IMR-90 (cell line): ENCODE measurements at places on chromosomes 16 and 17.

GRCh38 chr16:63066552-63066951 lies 1030.3 kb upstream of the CDH8 start:
- no peaks in the 10 kb centered on the region for H3K4me1 ChIP-seq
- H3K36me3 ChIP-seq = no peaks in the 10 kb centered on the region
- H3K27me3 ChIP-seq = no peaks in the 10 kb centered on the region
- no peak for DNase-seq
- no peak overlapping the region for H3K27ac ChIP-seq

GRCh38 chr16:3988011-3988410 lies 107.5 kb upstream of the CREBBP start:
- H3K4me1 ChIP-seq = no peaks in the 10 kb centered on the region; the same call in 1 of the 2 replicates
- H3K4me3 ChIP-seq = no peak overlapping the region
- H3K27me3 ChIP-seq = no peaks in the 10 kb centered on the region
- no peak overlapping the region for H3K27ac ChIP-seq
- peaks cover 23% of the 10 kb centered on the region for H3K36me3 ChIP-seq

- H3K27me3 ChIP-seq = peaks cover 4% of the 10 kb centered on the region; the same call in 1 of the 2 replicates
- no peak for DNase-seq
- H3K4me1 ChIP-seq = peaks cover 4% of the 10 kb centered on the region
- H3K4me3 ChIP-seq = no peak overlapping the region
Observed at GRCh38 chr17:17609121-17609520, 17.6 kb upstream of the PEMT start.

DNA sequence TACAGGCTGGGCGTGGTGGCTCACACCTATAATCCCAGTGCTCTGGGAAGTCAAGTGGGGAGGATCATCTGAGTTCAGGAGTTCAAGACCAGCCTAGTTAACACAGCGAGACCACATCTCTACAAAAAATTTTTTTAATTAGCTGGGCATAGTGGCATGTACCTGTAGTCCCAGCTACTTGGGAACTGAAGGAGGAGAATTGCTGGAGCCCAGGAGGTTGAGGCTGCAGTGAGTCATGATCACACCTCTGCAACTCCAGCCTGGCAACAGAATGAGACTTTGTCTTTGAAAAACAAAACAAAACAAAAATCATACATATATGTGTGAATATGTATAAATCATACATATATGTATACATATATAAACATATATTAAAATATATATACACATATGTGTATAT lies 54.1 kb upstream of the MARCHF10 start:
- no peak overlapping the region for H3K27ac ChIP-seq
- H3K27me3 ChIP-seq = peaks cover 3% of the 10 kb centered on the region; the same call in 1 of the 2 replicates
- DNase-seq = no peak
- H3K4me1 ChIP-seq = no peaks in the 10 kb centered on the region

DNA sequence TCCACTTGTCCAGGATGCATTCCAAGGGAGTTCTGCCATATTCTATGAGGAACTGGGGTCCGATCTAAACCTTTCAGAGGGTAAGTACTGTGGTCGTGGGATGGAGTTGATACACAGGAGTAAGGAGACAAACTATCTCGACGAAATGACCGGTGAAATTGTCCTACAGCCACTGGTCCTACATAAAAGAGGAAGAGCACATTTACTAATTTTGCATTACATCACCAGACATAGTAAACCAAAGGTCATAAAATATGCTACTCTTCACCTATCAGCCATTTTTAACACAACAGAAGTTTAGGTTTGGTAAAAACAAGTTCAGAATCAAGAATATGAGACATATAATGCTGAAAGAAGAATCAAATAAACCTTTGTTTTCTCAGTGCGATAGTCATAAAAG lies 8.1 kb downstream of the HSF5 start:
- H3K27me3 ChIP-seq = no peaks in the 10 kb centered on the region
- no peak for DNase-seq
- H3K36me3 ChIP-seq = no peaks in the 10 kb centered on the region
- H3K4me1 ChIP-seq = no peaks in the 10 kb centered on the region

DNA sequence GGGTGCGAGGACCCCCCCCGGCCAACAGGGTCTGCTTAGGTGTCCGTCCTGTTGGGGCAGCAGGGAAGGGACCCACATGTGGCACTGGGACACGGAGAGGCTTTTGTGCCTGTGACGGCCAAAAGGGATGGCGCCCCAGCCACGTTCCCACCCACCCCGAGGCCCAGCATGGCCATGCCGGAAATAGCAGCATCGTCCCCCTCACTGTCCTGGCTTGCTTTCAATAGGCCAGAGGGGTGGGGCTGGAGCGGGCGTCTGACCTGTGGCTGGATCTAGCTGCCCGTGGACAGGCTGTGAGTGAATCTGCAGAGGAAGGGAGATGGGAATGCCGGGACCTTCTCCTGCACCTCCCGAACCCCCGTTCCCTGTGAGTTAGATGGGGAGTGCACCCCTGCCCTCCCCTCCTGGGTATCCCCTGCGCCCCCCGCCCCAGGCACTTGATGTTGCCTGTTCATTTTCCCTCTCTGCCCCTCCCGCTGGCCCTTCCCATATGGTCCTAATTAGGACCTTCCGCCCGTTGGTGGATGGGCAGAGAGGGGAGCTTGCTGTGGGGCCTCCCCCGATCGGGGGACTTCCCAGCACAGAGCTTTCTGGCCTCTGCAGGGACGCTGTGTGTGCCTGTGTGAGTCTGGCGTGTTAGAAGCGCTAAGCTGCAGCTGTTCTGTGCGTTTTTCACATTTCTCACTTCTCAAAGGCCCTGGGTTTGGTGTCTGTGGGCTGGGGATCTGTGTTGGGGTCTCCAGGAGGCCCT lies 292.8 kb downstream of the SEC14L1 start:
- H3K4me1 ChIP-seq = peaks cover 66% of the 10 kb centered on the region
- peak; percentile 82 for DNase-seq
- peaks cover 19% of the 10 kb centered on the region; the same call in 1 of the 2 replicates for H3K36me3 ChIP-seq
- H3K27me3 ChIP-seq = no peaks in the 10 kb centered on the region

- H3K4me1 ChIP-seq = no peaks in the 10 kb centered on the region
- H3K27ac ChIP-seq = no peak overlapping the region
- H3K4me3 ChIP-seq = no peak overlapping the region
- no peak for DNase-seq
- peaks cover 43% of the 10 kb centered on the region for H3K36me3 ChIP-seq
Observed at GRCh38 chr16:4704913-4705312, 11.6 kb downstream of the NUDT16L1 start.

DNA sequence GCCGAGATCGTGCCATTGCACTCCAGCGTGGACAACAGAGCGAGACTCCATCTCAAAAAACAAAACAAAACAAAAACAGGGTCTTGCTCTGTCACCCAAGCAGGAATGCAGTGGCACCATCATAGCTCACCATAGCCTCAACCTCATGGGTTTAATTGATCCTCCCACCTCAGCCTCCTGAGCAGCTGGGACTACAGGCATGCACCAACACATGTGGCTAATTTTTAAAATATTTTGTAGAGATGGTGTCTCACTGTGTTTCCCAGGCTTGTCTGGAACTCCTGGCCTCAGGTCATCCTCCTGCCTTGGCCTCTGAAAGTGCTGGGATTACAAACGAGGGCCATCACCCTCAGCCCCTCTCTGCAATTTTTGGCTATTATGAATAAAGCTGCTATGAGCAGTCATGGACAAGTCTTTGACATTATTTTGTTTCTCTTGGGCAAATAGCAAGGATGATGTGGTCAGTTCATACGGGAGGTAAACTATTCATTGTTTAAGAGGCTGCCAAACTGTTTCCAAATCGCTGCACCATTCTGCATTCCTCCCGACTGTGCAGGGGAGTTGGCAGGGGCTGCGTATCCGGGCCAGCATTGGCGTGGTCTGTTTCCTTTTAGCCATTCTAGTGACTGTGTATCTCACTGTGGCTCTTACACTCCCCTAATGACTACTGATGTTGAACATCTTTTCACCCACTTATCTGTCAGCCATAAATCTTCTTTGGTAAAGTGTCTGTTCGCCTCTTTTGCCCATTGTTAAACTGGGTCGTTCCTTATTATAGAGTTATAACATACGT lies 21.1 kb downstream of the EIF4A3 start:
- peak; percentile 72 for DNase-seq
- H3K4me3 ChIP-seq = no peak overlapping the region
- peaks cover 6% of the 10 kb centered on the region for H3K4me1 ChIP-seq
- H3K36me3 ChIP-seq = no peaks in the 10 kb centered on the region
- H3K27me3 ChIP-seq = 0 out of 2 replicates have a peak, but pooled peaks cover 2% of the 10 kb centered on the region

DNA sequence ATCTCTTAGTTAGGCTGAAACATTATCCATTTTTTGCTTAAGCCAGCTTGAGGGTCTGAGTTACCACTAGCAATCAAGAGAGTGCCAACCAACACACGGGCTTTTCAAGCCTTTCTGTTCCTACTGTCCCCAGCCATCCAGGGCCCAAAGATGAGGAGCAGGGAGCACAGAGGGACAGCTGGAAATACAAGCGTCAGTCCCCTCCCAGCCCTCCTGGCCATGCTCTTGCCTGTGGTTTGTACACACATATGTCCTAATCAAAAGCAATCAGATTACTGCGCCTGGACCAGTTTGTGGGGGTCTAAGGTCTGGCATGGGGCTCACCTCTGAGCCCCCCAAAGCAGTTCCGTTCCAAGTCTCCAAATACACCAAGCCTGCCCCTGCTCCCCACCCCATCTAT lies 3.5 kb downstream of the CORO7 start:
- H3K27me3 ChIP-seq = no peaks in the 10 kb centered on the region
- peaks cover 34% of the 10 kb centered on the region for H3K4me1 ChIP-seq
- H3K4me3 ChIP-seq = no peak overlapping the region
- DNase-seq = no peak

DNA sequence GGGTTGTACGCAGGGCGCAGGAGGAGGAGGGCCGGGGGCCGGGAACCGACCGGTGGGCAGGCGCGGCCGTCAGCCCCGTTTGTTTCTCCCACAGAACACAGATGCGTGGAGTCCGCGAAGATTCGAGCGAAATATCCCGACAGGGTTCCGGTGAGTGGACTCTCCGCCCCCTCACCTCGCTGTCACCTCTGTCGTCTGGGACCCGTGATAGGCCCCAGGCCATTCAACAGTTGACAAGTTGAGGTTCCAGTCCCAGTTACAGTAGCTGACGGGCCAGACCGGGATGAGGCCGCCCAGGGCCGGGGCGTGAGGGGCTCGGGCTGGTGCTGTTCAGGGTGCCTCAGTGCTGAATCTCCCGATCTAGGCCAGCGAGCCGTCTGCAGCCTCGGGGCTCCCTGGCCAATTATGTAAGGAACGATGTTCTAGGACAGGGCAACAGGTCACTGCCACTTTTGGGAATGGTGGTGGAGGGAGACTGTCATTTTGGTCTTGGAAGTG lies 628 bp downstream of the GABARAPL2 start:
- H3K4me1 ChIP-seq = peaks cover 4% of the 10 kb centered on the region; the same call in 1 of the 2 replicates
- peak overlapping the region; percentile 54 for H3K4me3 ChIP-seq
- no peak for DNase-seq
- no peaks in the 10 kb centered on the region; the same call in 1 of the 2 replicates for H3K27me3 ChIP-seq
- H3K36me3 ChIP-seq = peaks cover 30% of the 10 kb centered on the region

GRCh38 chr17:7440113-7440833 lies 961 bp downstream of the FGF11 start:
- peaks cover 34% of the 10 kb centered on the region for H3K27me3 ChIP-seq
- no peak for DNase-seq
- peaks cover 19% of the 10 kb centered on the region for H3K4me1 ChIP-seq

DNA sequence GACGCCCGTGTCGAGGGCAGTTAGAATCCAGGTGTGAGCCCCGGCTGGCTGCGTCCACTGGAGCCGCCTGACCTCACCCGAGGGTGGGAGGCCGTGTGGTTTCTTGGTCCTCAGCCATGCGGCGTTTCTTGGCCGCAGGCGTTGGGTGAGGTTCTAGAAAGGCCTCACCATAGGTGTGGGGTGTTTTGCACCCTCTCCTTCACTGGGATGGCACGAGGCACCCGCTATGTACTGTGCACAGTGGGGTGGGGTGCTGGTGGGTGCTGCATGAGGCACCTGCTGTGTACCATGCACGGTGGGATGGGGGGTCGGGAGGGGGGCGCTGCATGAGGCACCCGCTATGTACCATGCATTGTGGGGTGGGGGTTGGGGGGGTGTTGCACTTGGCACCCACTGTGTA lies 169.6 kb downstream of the BANP start:
- peaks cover 31% of the 10 kb centered on the region for H3K4me1 ChIP-seq
- DNase-seq = no peak
- H3K27me3 ChIP-seq = no peaks in the 10 kb centered on the region
- H3K36me3 ChIP-seq = no peaks in the 10 kb centered on the region
- no peak overlapping the region for H3K27ac ChIP-seq

DNA sequence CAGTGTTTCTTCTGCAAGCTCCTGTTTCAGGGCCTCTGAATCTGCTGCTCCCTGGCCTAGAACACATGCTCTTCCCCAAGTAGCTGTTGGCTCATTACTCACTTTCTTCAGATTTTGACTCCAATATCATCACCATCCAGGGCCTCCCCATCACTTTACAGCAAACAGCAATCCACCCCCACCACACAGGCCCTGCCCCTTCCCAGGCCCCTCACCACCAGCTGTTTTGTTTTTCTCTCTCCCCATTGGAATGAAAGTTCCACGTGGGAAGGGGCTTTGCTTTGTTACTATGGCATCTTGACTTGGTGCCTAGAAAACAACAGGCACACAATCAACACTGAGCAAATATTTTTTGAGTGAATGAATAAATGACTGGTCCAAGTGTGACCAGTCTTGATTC lies 4.0 kb downstream of the TMEM170A start:
- H3K27ac ChIP-seq = no peak overlapping the region
- H3K27me3 ChIP-seq = no peaks in the 10 kb centered on the region
- H3K4me3 ChIP-seq = no peak overlapping the region
- no peaks in the 10 kb centered on the region for H3K36me3 ChIP-seq
- DNase-seq = no peak

- H3K27me3 ChIP-seq = no peaks in the 10 kb centered on the region
- H3K4me3 ChIP-seq = no peak overlapping the region
- peaks cover 5% of the 10 kb centered on the region; the same call in 1 of the 2 replicates for H3K4me1 ChIP-seq
- no peak overlapping the region for H3K27ac ChIP-seq
- peak; percentile 73 for DNase-seq
Observed at GRCh38 chr17:41067281-41067680, 1.6 kb upstream of the KRTAP2-4 start.

- peaks cover 41% of the 10 kb centered on the region for H3K27me3 ChIP-seq
- no peaks in the 10 kb centered on the region for H3K36me3 ChIP-seq
- H3K27ac ChIP-seq = no peak overlapping the region
- H3K4me1 ChIP-seq = no peaks in the 10 kb centered on the region
- H3K4me3 ChIP-seq = no peak overlapping the region
- no peak for DNase-seq
Observed at GRCh38 chr16:86798247-86799041, 220.1 kb downstream of the FOXL1 start.

GRCh38 chr16:76946879-76947278 lies 244.1 kb upstream of the MON1B start:
- no peak overlapping the region for H3K27ac ChIP-seq
- no peaks in the 10 kb centered on the region for H3K36me3 ChIP-seq
- H3K4me3 ChIP-seq = no peak overlapping the region
- peak; percentile 79 for DNase-seq
- no peaks in the 10 kb centered on the region for H3K27me3 ChIP-seq
